ENCODE measurements at places on chromosomes 3 and 15.
A peak's percentile ranks its signal among the peaks of the same experiment; 100 is the strongest.

- no peak for DNase-seq
Observed at GRCh38 chr15:51861557-51862359, 32.3 kb downstream of the TMOD3 start.

- peak; percentile 66 for DNase-seq
Observed at GRCh38 chr3:28476194-28476593, 127.6 kb upstream of the AZI2 start.

DNA sequence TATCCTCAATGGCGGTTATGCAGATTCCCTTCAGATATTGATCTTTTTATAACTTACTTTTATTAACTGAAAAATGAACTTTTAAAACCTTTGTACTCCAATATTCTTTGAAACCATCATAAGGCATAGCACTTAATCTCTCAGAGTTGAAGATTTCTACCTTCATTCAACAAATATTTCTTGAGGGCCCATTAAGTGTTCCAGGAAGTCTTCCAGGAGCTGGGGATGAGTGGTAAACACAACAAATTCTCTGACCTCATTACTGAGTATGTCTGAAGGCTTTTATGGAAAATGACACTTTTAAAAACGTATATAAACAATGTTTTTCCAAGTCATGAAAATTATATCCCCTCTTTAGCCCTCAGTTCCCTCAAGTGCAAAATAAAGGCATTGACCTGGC is 575.3 kb upstream of the IL12A start:
- DNase-seq: no peak

- no peak for DNase-seq
Observed at GRCh38 chr3:32041316-32041715, 59.8 kb downstream of the ZNF860 start.

DNA sequence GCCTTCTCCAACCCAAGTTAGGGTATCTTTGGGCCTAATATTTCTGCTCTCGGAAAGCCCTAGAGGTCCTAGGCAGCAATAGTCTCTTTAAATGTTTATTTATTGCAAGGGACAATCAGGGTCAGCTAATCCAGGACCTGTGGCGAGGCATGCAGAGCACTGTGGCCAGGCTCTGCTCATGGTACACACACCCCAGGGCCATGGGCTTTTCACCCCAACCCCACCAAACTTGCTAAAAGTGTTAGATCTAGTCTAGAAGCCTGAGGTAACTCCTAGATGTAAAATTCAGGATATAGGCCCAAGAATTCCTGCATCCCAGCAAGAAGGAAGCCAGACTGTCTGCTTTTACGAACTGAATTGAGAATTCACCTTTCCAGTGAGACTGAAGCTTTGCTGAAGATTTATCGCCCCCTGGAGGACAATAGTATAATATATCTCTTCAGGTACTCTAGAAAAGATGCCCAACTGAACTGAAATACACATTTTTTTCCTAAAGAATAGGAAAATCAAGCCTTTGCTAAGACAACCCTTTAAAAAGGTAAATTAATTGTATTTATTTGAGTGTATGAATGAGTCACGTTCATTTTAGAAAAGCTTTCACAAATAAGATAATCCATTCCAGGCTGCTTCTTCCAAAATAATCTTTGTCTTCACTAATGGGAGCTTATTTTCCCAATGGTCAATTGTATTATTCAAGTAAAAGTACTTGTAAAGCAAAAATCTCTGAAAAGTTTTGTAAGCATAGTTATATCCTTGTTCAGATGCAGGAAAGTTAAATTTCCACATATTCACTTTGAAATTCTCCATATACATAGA is 89.8 kb downstream of the LRRC3B start:
- DNase-seq: no peak

DNA sequence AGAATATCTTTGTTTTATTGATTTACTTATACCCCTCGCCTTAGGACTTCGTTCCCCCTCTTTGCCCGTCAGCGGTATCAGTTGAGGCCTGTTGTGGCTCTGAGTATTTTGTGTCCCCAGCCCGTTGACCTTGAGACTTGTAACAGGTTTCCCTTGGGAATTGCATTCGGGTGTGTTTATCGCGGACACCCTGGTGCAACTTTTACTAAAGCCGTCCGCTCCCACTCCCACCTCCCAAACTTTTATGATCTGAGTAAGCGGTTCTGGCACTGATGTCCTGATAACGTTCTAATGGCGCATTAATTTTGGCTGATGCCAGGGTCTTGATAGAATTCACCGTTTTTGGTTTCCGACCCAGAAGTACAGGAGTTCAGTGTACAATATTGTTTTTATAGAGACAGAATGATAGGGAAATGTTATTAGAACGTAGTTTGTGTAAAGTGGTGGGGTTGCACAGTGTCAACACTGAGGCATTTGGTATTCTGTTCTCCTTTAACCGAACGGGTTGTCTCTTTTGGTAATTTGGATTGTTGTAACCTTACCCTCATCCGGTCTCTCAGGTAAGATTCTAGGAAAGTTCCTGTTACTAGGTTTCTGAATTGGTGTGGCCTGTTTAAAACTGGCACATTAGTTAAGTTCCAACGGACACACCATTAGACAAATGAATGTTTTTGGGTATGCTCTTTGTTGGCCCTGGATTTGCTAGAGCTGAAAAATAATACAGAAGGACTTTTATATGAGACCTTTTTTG is 47.8 kb downstream of the OIP5 start:
- peak; percentile 14 for DNase-seq

GRCh38 chr3:47057212-47057671 is 77.8 kb downstream of the NBEAL2 start:
- DNase-seq: peak; percentile 48

GRCh38 chr15:85778107-85778776 is 16.5 kb downstream of the KLHL25 start:
- no peak for DNase-seq

DNA sequence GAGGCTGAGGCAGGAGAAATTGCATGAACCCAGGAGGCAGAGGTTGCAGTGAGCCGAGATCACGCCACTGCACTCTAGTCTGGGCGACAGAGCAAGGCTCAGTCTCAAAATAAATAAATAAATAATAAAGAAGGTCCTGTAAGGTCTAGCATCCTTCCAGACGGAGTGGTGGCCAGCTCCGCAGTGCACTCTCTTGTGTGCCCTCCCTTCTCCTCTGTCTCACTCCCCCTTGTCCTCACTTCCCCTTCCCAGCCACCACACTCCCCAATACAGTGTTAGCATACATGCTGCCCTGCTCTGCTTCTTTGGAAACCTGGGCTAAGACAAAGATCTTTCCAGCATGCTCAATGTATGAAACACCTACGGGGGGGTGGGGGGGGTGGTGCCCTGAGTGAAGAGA is 3.4 kb upstream of the CLN6 start:
- DNase-seq: no peak

DNA sequence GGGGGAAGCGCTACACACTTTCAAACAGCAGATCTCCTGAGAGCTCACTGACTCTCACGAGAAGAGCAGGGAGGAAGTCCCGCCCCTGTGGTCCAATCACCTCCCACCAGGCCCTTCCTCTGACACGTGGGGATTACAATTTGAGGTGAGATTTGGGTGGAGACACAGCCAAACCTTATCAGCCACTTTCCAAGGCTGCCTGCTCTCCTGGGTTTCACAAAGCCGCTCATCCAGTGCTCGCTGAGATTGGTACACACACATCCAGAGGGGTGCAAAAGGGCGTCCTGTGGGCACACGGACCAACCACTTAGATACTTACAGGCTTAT is 23.1 kb downstream of the XXYLT1 start:
- DNase-seq: no peak

DNA sequence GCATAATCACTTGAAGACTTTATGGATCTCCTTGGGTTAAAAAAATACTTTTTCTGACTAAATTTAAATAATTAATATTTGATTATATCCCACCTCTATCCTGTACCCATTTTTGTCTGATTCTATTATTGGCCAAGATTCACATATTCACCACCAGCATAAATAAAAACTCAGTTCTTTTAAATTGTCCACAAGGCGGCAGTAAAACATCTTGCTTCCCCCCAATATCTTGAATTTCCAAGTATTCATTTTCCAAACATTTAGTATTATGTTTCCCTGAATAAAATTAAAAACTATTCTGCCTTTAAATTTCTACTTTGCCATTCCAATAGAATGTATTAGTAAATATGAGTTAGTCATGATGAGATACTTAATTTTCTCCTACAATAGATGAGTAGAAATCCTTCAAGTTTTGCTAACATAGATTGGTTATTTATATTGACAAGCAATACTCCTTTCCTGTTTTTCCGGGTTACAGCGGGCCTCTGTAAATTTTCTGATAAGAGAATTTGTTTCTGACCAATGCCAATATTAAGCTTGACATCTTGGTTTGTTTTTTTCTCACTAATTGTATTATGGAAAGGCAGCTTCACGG is 218.7 kb upstream of the MDFIC2 start:
- peak; percentile 34 for DNase-seq

- no peak for DNase-seq
Observed at GRCh38 chr3:46700772-46701171, 420 bp upstream of the TMIE start.

- DNase-seq: peak; percentile 62
Observed at GRCh38 chr15:80780416-80781221, 1.4 kb downstream of the CEMIP start.

- DNase-seq: peak; percentile 5
Observed at GRCh38 chr3:191499307-191500080, 38.5 kb downstream of the PYDC2 start.

- no peak for DNase-seq
Observed at GRCh38 chr3:196976941-196977340, 8.3 kb upstream of the PIGZ start.

DNA sequence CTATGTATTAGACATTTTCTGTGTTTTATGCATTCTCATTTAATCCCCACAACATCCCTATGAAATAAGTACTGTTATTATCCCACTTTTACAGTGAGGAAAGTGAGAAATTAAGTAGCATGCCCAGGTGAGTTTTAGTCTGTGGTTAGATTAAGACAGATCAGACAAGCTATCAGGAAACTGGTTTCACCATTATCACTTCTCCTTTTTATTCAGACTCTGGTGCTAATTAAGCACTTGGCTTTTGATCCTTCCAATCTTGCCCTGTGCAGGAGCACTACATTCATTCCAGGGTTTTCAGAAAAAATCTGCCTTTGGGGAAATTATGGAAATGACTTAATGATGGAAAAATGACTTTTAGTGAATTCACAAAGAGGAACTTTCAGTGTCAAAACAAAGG is 115.2 kb downstream of the TMEM108 start:
- no peak for DNase-seq

DNA sequence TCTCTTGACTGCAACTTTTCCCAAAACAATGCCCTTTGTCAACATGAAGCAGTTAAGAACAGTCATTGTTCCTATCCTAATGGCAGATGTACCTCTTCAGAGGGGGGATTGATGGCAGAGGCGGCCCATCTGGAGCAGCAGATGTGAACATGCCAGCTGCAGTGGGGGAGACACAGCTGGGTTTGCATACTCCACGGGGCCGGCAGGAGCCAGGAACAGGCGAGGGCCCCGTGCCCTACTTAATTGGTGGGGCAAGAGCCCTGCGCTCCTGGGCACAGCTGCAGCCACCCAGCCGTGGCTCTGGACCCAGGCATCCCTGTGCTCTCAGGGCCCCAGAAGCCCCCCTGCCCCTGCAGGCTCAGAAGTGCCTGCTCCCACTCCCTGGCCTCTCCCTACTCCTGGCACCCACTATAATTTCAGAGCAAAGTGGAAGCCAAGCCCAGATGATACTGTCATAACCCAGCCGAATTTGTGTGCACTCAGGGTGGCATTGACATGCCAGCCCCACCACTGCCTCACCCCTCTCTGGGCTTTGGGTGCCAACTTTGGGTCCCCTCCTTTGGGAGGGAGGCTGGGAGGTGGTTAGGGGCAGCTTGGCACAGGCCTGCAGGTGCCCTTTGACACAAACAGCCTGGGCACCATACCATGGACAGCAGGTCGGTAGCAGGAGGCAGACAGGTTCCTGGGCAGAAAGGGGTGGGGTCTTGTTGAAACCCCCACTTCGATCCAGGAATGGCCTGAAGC is 34.6 kb downstream of the ROPN1B start:
- no peak for DNase-seq

DNA sequence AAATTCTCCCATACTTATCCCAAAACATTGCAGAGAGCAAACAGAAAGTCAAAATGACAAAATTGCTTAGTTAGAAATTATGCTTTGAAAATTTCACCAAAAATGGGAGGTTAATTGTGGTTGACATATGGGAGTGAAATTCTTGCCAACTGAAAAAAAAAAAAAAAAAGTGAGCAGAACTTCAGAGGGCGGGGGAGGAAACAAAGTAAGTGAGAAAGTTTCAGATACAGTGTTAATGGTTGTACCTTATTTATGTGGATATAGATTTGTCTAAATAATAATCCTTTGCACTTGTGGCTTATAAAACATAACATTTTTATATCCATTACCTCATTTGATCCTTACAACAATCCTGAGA is 91.5 kb upstream of the RAP2B start:
- no peak for DNase-seq
